ENCODE measurements at places on chromosomes 3 and 15.

DNA sequence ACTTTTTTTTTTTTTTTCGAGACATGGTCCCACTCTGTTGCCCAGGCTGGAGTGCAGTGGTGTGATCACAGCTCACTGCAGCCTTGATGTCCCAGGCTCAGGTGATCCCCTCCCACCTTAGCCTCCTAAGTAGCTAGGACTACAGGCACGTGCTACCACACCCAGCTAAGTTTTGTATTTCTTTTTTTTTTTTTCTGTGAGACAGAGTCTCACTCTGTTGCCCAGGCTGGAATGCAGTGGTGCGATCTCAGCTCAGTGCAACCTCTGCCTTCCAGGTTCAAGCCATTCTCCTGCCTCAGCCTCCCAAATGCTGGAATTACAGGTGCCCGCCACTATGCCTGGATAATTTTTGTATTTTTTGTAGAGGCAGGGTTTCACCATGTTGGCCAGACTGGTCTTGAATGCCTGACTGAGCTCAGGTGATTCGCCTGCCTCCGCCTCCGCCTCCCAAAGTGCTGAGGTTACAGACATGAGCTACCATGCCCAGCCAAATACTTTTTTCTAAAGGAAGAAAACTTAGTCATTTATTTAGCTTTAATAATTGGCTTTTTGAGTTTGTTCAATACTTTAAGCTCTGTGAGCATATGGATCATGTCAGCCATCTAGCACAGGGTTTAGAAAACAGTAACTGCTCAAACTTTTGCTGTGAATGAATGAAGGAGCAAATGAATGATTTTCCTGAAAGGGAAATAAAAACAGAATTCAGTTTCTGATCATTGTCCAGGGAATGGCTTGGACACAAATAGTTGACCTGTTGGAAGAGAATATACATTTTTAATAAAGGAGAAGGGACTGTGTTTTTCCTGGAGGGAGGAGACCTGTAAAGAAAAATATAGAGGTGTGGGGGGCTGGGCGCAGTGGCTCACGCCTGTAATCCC is 26.0 kb downstream of the UBE2E1 start:
- DNase-seq = no peak

- DNase-seq = no peak
Measured at GRCh38 chr15:68576235-68576892, 2.4 kb upstream of the CORO2B start.

DNA sequence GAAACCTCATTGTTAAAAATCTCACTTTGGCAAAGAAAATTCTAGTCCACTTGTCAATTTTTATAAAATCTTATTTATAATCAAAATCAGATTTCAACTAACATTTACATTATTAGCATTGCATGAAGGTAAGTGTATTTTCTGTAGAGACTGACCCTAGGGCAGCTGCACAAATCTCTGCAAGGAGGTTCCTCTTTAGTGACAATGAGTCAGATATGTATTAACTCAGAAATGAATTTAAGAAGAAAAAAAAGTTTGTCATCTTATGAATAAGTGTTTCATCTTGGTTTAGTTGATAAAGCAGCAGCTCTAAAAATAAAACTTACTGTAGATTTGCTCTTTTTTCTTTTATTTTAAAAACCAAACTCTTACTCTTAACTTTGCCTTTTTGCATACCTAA is 9.0 kb upstream of the GNB4 start:
- DNase-seq = no peak

GRCh38 chr3:132311316-132311715 is 5.9 kb upstream of the ACP3 start:
- no peak for DNase-seq

- no peak for DNase-seq
Measured at GRCh38 chr15:70613271-70613670, 150.1 kb downstream of the UACA start.

GRCh38 chr3:72814308-72814707 is 33.9 kb downstream of the SHQ1 start:
- DNase-seq = no peak

- DNase-seq = no peak
Measured at GRCh38 chr3:180640987-180641386, 38.3 kb downstream of the CCDC39 start.

- no peak for DNase-seq
Measured at GRCh38 chr3:37741644-37742043, 120.0 kb upstream of the CTDSPL start.
